Chondrocyte (in vitro differentiated cells): ENCODE measurements at places on chromosomes 5 and 9. TPM values are rescaled to one million over a fixed set of nuclear protein-coding genes. Genes with fewer than 3 reads are reported as not detected.

The ACOT12 gene
- total RNA-seq, result not detected in 3 replicates

The DAPK1 gene
- 87.9 to 104 TPM (median 102 TPM) in 3 replicates for total RNA-seq

The ZNF169 gene
- 3.1 to 4.1 TPM (median 3.6 TPM) in 3 replicates for total RNA-seq

The RC3H2 gene
- 74.4 to 87.2 TPM (median 74.6 TPM) in 3 replicates for total RNA-seq

The C6 gene
- not detected in 3 replicates for total RNA-seq

The PHF24 gene
- total RNA-seq, result 0.30 to 1.0 TPM in 2 of 3 replicates, not detected in the other

The PANK3 gene
- total RNA-seq, result 79.4 to 112 TPM (median 99.3 TPM) in 3 replicates

The FGF1 gene
- total RNA-seq, result 2.9 to 7.9 TPM (median 6.9 TPM) in 3 replicates
